ENCODE measurements at places on chromosomes 5 and 9.

DNA sequence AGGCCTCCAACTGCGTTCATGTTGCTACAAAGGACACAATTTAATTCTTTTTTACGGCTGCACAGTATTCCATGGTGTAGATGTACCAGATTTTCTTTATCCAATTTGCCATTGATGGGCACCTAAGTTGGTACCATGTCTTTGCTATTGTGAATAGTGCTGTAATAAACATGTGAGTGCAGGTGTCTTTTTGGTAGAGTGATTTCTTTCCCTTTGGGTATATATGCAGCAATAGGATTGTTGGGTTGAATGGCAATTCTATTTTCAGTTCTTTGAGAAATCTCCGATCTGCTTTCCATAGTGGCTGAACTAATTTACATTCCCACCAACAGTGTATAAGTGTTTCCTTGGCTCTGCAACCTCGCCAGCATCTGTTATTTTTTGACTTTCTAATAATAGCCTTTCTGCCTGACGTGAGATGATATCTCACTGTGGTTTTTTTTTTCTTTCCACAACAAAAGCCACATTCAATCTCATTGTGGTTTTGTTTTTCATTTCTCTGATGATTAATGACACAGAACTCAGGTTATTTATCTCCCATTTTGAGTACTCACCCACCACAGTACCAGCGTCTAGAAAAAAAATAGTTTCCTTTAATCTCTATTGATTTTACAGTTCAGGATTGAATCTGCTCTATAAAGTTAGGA, 21.9 kb downstream of the ARRDC3 start:
- H3K36me3 ChIP-seq: peaks cover 23% of the 10 kb centered on the region
- peaks cover 10% of the 10 kb centered on the region for H3K27me3 ChIP-seq
- peak overlapping the region; percentile 65 for H3K27ac ChIP-seq
- H3K4me1 ChIP-seq: peaks cover 18% of the 10 kb centered on the region
- H3K4me3 ChIP-seq: no peak overlapping the region
- DNase-seq: no peak

GRCh38 chr9:123401879-123402513, 46.0 kb downstream of the CRB2 start:
- H3K4me3 ChIP-seq: no peak overlapping the region
- H3K27me3 ChIP-seq: no peaks in the 10 kb centered on the region
- DNase-seq: peak; percentile 44
- peaks cover 5% of the 10 kb centered on the region for H3K4me1 ChIP-seq
- no peak overlapping the region for H3K27ac ChIP-seq

GRCh38 chr9:37191403-37192089, 71.2 kb downstream of the ZCCHC7 start:
- no peak overlapping the region for H3K4me3 ChIP-seq
- no peak overlapping the region for H3K27ac ChIP-seq
- no peaks in the 10 kb centered on the region for H3K27me3 ChIP-seq
- H3K36me3 ChIP-seq: peaks cover 48% of the 10 kb centered on the region
- no peak for DNase-seq

GRCh38 chr5:39478863-39479262, 54.1 kb upstream of the DAB2 start:
- no peak for DNase-seq
- peaks cover 4% of the 10 kb centered on the region for H3K27me3 ChIP-seq
- no peak overlapping the region for H3K4me3 ChIP-seq

- H3K27me3 ChIP-seq: peaks cover 9% of the 10 kb centered on the region
- H3K4me1 ChIP-seq: no peaks in the 10 kb centered on the region
- no peak for DNase-seq
- H3K36me3 ChIP-seq: no peaks in the 10 kb centered on the region
Observed at GRCh38 chr9:87826331-87826730, 56.3 kb upstream of the SPATA31E1 start.

- no peaks in the 10 kb centered on the region for H3K36me3 ChIP-seq
- no peak for DNase-seq
- no peak overlapping the region for H3K4me3 ChIP-seq
- H3K4me1 ChIP-seq: no peaks in the 10 kb centered on the region
- no peak overlapping the region for H3K27ac ChIP-seq
- H3K27me3 ChIP-seq: no peaks in the 10 kb centered on the region
Observed at GRCh38 chr5:173704615-173705511, 88.4 kb upstream of the BOD1 start.

DNA sequence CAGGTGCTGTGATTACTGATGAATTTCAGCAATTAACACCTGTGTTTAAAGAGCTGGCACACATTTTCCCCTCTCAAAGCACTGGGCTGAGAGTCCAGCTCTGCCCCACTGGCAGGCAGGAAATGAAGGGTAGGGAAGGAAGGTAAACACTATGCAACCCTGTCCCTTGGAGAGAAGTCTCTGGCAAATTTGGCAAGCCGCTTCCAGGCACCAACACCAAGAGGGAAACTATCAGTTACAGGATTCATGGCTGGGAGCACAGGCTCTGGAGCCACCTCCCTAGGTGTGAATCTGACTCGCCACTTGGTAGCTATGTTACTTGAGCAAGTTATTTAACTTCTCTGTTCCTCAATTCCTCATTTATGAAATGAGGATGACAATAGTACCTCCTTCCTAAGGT, 3.3 kb downstream of the ANKS6 start:
- peaks cover 23% of the 10 kb centered on the region for H3K4me1 ChIP-seq
- no peak overlapping the region for H3K27ac ChIP-seq

GRCh38 chr9:111197256-111197655, 132.8 kb downstream of the OR2K2 start:
- H3K4me3 ChIP-seq: no peak overlapping the region
- no peak overlapping the region for H3K27ac ChIP-seq
- H3K4me1 ChIP-seq: no peaks in the 10 kb centered on the region
- H3K27me3 ChIP-seq: no peaks in the 10 kb centered on the region
- DNase-seq: no peak
- no peaks in the 10 kb centered on the region for H3K36me3 ChIP-seq

GRCh38 chr5:90982576-90982975, 400.5 kb downstream of the ARRDC3 start:
- no peak overlapping the region for H3K27ac ChIP-seq
- H3K36me3 ChIP-seq: no peaks in the 10 kb centered on the region
- no peak overlapping the region for H3K4me3 ChIP-seq
- DNase-seq: no peak
- no peaks in the 10 kb centered on the region for H3K4me1 ChIP-seq
- no peaks in the 10 kb centered on the region for H3K27me3 ChIP-seq

GRCh38 chr5:142644640-142645361, 41.1 kb downstream of the FGF1 start:
- no peak for DNase-seq
- H3K4me3 ChIP-seq: no peak overlapping the region
- H3K27me3 ChIP-seq: peaks cover 23% of the 10 kb centered on the region
- H3K27ac ChIP-seq: no peak overlapping the region

DNA sequence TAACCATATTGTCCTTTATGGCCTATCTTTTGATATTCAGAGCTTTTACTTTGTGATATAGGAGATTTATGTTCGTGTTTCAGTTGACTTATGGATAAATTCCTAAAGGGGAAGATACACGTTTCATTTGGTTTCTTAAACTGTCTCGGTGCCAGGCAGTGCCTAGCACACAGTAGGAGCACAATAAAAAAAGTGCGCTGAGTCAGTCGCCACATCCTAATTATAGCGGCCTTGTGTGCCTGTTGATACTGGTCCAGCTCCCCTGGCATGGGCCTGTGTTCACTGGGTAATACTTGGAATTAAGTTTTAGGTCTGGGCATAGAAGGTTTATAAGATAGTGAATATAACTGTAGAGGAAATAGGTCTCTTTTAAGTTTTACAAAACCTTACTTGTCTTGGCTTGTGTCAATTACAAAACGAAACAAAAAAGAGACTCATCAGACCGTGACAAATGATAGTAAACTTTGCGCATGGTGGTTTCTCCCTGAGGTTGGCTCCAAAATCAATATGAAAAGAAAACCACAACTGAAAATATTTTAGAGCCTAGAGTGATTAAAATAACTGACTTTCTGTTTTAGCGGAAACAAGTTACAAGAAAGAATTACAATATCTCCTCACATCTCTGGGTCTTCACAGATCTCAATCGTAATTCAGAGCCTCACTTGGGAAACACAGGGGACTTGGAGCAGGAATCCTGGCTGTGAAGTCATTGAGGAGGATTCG, 84.8 kb downstream of the MVB12B start:
- H3K27ac ChIP-seq: peak overlapping the region; percentile 97
- no peaks in the 10 kb centered on the region for H3K27me3 ChIP-seq
- H3K36me3 ChIP-seq: peaks cover 32% of the 10 kb centered on the region
- H3K4me1 ChIP-seq: peaks cover 58% of the 10 kb centered on the region
- DNase-seq: peak; percentile 78

GRCh38 chr9:89001917-89002540, 10.8 kb downstream of the S1PR3 start:
- H3K36me3 ChIP-seq: no peaks in the 10 kb centered on the region
- H3K27me3 ChIP-seq: peaks cover 14% of the 10 kb centered on the region
- no peak for DNase-seq
- no peak overlapping the region for H3K4me3 ChIP-seq
- peaks cover 3% of the 10 kb centered on the region for H3K4me1 ChIP-seq
- H3K27ac ChIP-seq: no peak overlapping the region

GRCh38 chr5:134122530-134122929, 8.0 kb downstream of the TCF7 start:
- no peaks in the 10 kb centered on the region for H3K27me3 ChIP-seq
- peak overlapping the region; percentile 77 for H3K27ac ChIP-seq
- H3K4me1 ChIP-seq: peaks cover 98% of the 10 kb centered on the region
- peak overlapping the region; percentile 37 for H3K4me3 ChIP-seq
- DNase-seq: peak; percentile 73
- H3K36me3 ChIP-seq: peaks cover 55% of the 10 kb centered on the region

DNA sequence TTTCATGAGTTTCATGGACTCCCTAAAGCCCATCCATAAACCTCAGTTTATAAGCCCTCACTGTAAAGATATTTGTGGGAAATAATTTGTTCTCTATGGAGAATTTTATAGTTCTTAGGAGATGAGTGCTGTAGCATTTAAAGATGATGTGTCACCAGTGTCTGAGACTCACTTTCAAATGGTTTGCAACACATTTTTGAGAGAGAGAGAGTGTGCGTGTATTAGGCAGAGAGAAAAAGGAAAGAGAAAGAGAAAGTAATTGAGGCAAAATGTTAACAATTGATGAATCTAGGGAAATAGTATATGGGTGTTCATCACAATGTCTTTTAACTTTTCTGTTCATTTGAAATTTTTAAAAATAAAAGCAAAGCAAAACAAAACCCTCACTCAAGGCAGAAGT, 479.0 kb downstream of the ZSWIM6 start:
- H3K27me3 ChIP-seq: peaks cover 4% of the 10 kb centered on the region
- H3K36me3 ChIP-seq: no peaks in the 10 kb centered on the region
- DNase-seq: no peak
- no peak overlapping the region for H3K4me3 ChIP-seq
- no peak overlapping the region for H3K27ac ChIP-seq
- no peaks in the 10 kb centered on the region for H3K4me1 ChIP-seq

DNA sequence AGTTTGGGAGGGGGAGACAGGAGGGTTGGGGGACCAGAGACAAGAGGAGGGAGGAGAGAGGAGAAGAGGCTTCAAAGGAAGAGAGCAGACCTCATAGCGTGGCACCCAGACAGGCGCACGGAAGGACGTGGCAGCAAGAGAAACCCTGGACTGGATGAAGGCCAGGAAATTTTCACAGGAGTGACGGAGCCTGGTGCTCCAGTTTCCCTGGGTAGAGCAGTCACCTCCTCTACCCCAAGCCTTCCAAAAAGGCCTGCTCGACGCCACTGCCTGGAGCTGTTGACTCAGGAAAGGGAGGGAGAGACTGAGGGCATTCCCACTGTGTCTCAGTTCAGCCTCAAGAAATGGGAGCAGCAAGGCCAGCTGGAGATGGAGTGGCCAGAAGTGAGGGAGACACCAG, 19.3 kb downstream of the AK8 start:
- DNase-seq: no peak
- H3K4me1 ChIP-seq: peaks cover 34% of the 10 kb centered on the region
- H3K27me3 ChIP-seq: peaks cover 8% of the 10 kb centered on the region
- no peaks in the 10 kb centered on the region for H3K36me3 ChIP-seq
- no peak overlapping the region for H3K27ac ChIP-seq

GRCh38 chr5:4374866-4375265, 765.3 kb upstream of the ADAMTS16 start:
- no peak for DNase-seq
- H3K27ac ChIP-seq: no peak overlapping the region
- H3K4me1 ChIP-seq: no peaks in the 10 kb centered on the region
- H3K27me3 ChIP-seq: no peaks in the 10 kb centered on the region
- H3K4me3 ChIP-seq: no peak overlapping the region

- no peak overlapping the region for H3K27ac ChIP-seq
- H3K4me1 ChIP-seq: no peaks in the 10 kb centered on the region
- H3K4me3 ChIP-seq: no peak overlapping the region
Observed at GRCh38 chr9:117681888-117682287, 22.3 kb upstream of the TLR4 start.

GRCh38 chr5:2505217-2505616, 246.3 kb downstream of the IRX2 start:
- no peak overlapping the region for H3K4me3 ChIP-seq
- no peaks in the 10 kb centered on the region for H3K36me3 ChIP-seq
- H3K27me3 ChIP-seq: no peaks in the 10 kb centered on the region
- no peak for DNase-seq

- peaks cover 24% of the 10 kb centered on the region for H3K27me3 ChIP-seq
- H3K4me1 ChIP-seq: no peaks in the 10 kb centered on the region
- no peak overlapping the region for H3K4me3 ChIP-seq
- no peak overlapping the region for H3K27ac ChIP-seq
- no peaks in the 10 kb centered on the region for H3K36me3 ChIP-seq
- DNase-seq: no peak
Observed at GRCh38 chr9:14710804-14711203, 11.7 kb downstream of the CER1 start.

- no peak overlapping the region for H3K27ac ChIP-seq
- no peak overlapping the region for H3K4me3 ChIP-seq
- no peaks in the 10 kb centered on the region for H3K4me1 ChIP-seq
- H3K36me3 ChIP-seq: no peaks in the 10 kb centered on the region
- no peaks in the 10 kb centered on the region for H3K27me3 ChIP-seq
Observed at GRCh38 chr5:143495110-143495509, 91.6 kb upstream of the NR3C1 start.

DNA sequence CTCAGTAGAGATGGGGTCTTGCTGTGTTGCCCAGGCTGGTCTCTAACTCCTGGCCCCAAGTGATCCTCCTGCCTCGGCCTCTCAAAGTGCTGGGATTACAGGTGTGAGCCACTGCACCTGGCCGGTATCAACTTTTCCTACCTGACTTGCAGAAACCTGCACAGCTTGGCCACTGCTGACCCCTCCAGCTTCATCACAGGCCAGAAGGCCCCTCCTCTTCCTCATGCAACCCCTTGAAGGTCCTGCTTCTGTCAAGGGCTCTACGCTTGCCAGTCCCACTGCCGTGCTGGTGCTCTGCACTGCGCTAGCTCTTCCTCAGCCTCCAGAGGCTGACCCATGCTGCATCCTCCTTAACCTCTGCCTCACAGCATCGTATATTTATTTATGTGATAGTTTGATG, 32.5 kb upstream of the RNU6ATAC start:
- H3K36me3 ChIP-seq: no peaks in the 10 kb centered on the region
- no peak overlapping the region for H3K27ac ChIP-seq
- no peak overlapping the region for H3K4me3 ChIP-seq
- no peak for DNase-seq

- H3K4me3 ChIP-seq: no peak overlapping the region
- H3K36me3 ChIP-seq: no peaks in the 10 kb centered on the region
- no peak for DNase-seq
- peaks cover 28% of the 10 kb centered on the region for H3K27me3 ChIP-seq
- H3K4me1 ChIP-seq: no peaks in the 10 kb centered on the region
Observed at GRCh38 chr9:113823421-113823820, 52.7 kb upstream of the ZNF618 start.

All from activated CD8-positive, alpha-beta T cell treated with anti-CD3 and anti-CD28 coated beads, Interleukin-2, amount 10 ng/mL, durations not matched to agents 7 days and 5 days (primary cell).